RPMI7951 (cell line): ENCODE measurements at places on chromosomes 6 and 20. TPM values are rescaled to one million over a fixed set of nuclear protein-coding genes. Genes with fewer than 3 reads are reported as not detected.

- DNase-seq = no peak
Measured at GRCh38 chr20:33814238-33814712, 3.1 kb downstream of the CHMP4B start.

The C6orf58 gene
- not detected in 2 replicates for total RNA-seq

- no peak for DNase-seq
Measured at GRCh38 chr6:55913228-55914195, 38.1 kb upstream of the BMP5 start.

DNA sequence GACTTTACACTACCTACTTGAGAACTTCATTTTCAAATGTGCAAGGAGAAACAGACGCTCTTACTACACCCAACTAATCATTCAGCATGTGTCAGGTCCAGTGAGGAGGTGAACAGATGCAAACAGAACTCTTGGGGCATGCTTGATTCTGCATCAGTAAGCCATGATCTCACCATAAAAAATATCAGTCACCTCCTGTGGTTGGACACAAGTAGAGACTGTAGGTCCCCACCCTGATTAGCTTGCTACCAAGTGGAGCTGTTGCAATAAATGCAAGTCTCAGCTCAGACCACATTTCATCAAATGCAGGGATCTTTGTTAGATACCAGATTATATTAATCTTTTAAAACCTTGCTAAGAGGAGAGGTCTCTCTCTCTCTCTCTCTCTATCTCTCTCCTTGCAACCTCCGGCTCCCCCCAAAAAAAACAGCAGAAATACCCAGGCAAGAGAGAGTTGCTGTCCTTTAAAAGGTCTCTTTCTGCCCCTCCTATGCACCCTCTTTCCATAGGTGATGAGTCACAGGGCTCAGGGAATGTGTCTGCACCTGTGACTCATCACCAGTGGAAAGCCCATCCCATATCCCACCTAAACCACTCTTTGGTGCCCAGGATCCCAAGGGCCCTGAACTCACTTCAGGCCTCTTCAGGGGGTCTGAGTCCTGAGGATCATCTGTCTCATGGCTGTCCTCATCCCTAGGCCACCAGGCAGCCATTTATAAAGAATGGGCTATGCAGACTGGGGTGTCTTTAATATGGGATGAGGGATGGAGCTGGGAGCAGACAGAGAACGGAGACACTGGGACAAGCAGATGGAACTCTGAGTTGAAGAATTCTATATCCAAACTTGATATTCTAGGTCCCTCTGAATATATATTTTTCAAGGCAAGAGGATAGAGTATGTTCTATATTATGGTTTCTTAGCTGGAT lies 154.5 kb downstream of the QRSL1 start:
- peak; percentile 36 for DNase-seq

The PSORS1C2 gene
- total RNA-seq = not detected in 2 replicates

The ATXN1 gene
- total RNA-seq = 29.1 and 31.2 TPM in 2 replicates

The POU3F2 gene
- total RNA-seq = 0.29 and 0.36 TPM in 2 replicates

GRCh38 chr20:44489931-44490330 lies 14.3 kb downstream of the TTPAL start:
- DNase-seq = no peak

DNA sequence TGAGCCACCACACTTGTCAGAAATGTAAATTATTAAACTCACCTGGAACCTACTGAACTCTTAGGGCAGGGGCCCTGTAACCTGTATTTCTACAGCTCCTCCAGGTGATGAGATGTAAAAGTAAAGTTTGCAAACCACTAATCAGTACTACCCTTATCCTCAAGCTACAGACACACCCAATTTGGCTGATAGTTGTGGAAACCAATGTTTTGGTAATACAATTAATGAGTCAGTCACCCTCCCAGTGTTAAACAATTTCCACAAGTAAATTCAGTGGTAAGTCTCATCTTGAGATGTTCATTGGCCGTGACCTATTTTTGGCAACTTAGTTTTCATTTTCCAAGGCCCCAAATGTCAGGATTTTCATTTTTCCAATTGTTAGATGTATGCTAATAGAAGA lies 29.6 kb downstream of the GCNT2 start:
- DNase-seq = no peak

The MRAP2 gene
- 6.6 and 8.4 TPM in 2 replicates for total RNA-seq

DNA sequence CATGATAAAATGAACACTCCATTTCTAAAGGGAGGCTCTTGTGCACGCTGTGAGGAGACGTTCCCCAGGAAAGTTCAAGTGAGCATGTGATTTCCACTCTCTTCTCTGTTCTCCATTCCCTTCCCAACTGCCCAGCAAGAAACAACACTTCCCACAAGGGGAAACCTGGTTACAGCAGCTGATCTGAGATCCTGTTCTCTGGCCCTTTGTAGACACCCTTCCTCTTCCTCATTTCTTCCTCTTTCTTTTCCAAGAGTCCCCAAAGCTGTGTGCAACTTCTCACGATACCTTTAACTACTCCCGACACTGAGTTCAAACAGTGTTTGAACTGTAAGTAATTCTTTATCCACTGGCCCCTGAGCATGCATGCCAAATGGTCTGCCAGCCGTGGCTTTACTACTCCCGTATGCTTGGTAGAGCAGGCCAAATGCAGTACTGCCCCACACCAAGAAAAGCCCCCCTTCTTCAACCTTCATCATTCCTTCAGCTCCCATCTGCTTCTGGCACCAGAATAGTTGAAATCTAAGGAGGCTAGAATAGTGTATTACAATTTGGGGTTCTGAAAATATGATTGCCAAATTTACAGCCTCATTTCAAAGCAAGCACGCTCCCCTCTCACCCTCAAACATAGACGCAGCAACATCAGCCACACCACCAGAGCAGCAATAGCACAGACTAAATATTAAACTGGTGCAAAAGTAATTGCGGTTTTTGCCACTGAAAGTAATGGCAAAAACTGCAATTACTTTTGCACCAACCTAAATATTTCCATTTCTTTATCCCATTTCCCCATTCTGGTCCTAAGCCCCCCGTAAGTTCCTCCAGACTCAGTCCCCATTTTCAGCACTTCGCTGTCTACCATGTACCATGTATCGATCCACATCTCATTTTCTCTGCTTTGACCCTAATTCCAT lies 4.3 kb downstream of the HLA-DMB start:
- DNase-seq = no peak

DNA sequence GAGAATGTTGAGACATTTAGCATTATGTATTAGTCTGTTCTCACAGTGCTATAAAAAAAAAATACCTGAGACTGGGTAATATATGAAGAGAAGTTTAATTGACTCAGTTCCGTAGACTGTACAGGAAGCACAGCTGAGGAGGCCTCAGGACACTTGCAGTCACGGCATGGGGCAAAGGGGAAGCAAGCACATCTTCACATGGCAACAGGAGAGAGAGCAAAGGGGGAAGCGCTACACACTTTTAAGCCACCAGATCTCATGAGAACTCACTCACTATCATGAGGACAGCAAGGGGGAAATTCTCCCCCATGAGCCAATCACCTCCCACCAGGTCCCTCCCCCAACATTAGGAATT lies 26.8 kb upstream of the TFAP2A start:
- peak; percentile 26 for DNase-seq

The PGC gene
- not detected in 2 replicates for total RNA-seq

GRCh38 chr20:36957875-36958667 lies 6.6 kb upstream of the SAMHD1 start:
- DNase-seq = no peak

DNA sequence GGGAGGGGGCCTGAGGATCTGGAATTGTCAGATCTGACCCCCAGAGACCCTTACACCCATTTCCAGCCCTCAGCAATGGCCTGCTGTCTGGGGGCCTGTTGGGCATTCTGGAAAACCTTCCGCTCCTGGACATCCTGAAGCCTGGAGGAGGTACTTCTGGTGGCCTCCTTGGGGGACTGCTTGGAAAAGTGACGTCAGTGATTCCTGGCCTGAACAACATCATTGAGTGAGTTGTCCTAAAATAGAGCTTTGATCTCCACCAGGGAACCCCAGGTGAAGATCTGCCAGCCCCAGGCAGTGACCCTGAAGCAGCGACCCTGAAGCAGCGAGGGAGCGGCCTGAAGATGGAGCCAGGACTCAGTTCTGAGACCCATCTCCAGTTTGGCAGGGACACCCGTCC lies 2.2 kb downstream of the BPIFA1 start:
- DNase-seq = no peak

- DNase-seq = peak; percentile 34
Measured at GRCh38 chr6:153231048-153231646, 100.1 kb upstream of the RGS17 start.

DNA sequence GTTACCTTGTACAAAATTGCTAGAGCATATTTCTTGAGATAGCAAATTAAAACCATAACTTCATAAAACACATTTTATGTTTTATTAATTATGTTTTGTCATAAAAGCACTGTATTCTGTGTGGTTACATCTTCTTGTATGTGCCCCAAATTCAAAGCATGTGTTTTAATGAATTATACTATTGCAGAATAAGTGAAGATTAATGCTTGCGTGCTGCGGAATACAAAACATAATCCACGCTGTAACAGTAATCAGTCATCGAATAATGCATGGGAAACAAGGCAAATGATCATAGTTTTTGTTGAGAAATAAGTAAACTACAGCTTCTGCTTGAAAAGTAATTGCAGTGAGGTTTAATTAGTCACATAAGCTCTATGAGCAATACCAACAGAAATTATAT lies 459.2 kb upstream of the SOX4 start:
- DNase-seq = no peak
